ENCODE measurements at places on chromosomes 12 and 14. TPM values are rescaled to one million over a fixed set of nuclear protein-coding genes. Genes with fewer than 3 reads are reported as not detected.

DNA sequence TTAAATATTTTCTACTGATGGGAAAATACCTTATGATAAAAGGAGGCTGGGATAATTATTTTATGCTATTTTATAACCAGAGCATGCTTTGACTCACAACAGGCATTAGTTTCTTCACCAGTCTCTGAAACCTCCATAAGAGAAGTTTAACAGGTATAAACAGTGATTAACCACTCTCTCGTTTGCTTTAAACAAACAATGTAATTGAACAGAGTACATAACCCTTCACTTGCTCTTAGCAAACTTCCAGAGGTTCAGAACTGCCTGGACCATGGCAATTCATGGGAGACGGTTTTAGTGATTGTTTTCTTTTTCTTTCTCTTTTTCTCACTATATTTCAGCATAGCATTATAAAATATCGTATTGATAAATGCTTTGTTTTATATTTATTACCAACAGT lies 35.3 kb downstream of the CFAP251 start:
- DNase-seq, result no peak

The PTPRR gene
- 0.38 TPM for total RNA-seq

- no peak for DNase-seq
Measured at GRCh38 chr14:99280852-99281251, 8.9 kb upstream of the BCL11B start.

DNA sequence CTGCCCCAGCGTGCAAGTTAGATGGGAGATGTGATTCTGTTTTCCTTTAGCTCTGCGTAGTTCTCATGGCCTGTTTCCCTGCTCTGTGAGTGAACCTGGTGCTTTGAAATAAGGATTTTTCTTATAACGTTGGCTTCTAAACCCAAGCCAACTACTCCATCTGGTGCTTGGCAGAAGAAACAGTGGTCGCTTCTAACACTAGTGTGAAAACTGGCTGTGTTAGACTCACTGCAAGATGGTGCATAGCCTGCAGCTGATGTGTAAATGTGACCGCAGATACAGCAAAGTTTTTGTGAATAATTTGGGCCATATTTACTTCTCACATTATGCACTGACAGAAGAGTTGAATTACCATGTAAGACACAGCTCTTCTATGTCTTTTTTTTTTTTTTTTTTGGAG lies 12.2 kb downstream of the GTF2H3 start:
- no peak for DNase-seq

The SMCO2 gene
- total RNA-seq, result 0.71 TPM

GRCh38 chr14:104184911-104185499 lies 46.6 kb downstream of the KIF26A start:
- DNase-seq, result no peak

- no peak for DNase-seq
Measured at GRCh38 chr14:84882830-84883229, 647.1 kb upstream of the FLRT2 start.

DNA sequence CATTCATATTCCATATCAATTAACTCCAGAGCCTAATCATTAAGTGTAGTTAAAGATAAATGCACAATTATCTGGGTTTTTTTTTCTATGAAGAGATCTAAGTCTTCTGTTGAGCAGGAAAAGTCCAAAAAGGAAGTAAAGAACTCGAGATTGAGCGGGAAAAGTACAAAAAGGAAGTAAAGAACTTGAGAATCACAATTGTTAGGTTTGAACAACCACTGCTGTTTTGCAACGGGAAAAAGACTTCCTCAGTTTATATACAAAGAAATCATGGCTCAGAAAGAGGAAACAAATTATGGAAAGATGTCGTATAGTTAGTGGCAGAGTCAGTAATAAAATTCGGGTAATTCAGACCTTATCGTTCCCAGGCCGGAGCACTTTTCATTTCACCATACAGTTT lies 63.3 kb downstream of the PPP1R12A start:
- no peak for DNase-seq

DNA sequence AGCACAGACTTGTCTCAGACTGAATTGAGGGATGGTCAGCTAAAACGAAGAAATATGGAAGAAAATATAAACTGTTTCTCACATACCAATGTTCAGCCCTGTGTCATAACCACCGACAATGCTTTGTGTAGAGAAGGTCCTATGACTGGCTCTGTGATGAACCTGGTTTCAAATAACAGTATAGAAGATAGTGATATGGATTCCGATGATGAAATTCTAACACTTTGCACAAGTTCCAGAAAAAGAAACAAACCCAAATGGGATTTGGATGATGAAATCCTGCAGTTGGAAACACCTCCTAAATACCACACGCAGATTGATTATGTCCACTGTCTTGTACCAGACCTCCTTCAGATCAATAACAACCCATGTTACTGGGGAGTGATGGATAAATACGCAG lies 7.9 kb upstream of the MAPK1IP1L start:
- DNase-seq, result no peak

The NCOR2 gene
- total RNA-seq, result 14.6 TPM

The SLC25A21 gene
- 0.90 TPM for total RNA-seq

GRCh38 chr12:64824130-64824499 lies 332 bp upstream of the TBC1D30 start:
- peak; percentile 7 for DNase-seq

The PLEKHH1 gene
- total RNA-seq, result 2.0 TPM

DNA sequence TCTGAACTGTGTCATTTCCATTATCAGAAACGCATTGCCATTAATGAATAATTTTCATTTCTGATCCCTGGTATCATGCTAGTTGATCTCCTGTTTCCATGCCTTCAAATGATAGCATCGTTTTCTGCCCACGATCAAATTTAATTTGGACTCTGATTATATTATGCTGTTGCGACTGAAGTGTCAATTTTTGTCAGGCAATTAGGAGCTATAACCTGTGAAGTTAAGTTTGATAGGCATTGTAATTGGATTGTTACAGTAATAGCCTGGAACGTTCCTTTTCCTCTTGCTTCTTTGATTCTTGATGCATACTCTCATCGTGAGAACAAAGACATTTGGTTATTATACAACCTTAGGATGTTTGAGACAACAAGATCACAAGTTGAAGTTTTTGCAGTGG lies 356.3 kb downstream of the VRK1 start:
- no peak for DNase-seq

The NTF3 gene
- total RNA-seq, result 0.61 TPM

The TCTN2 gene
- 2.2 TPM for total RNA-seq

The ALDH2 gene
- total RNA-seq, result 33.3 TPM

DNA sequence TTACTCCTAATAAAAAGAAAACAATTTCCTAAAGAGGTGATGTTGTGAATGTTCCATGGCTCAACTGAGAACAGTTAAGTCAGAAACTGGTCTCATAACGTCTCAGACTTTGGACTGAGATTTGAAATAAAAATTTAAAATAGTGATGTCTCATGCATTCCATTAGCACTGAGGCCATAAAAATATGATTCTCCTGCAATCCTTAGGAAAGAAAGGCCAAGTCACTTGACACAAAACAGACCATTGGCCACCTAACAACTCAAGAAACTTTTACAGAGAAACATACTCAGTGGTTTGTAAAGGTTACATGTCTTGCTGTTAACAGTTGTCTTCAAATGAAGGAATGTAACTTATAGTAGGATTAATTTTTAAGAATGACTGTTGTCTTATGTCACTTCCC lies 58.1 kb downstream of the STAB2 start:
- no peak for DNase-seq

GRCh38 chr12:118884226-118884625 lies 97.1 kb upstream of the SRRM4 start:
- no peak for DNase-seq

The RPS6KL1 gene
- total RNA-seq, result 3.4 TPM

GRCh38 chr14:53902307-53902706 lies 54.3 kb downstream of the BMP4 start:
- no peak for DNase-seq

- DNase-seq, result no peak
Measured at GRCh38 chr12:104138797-104139152, 765 bp upstream of the NFYB start.

The AHNAK2 gene
- total RNA-seq, result 0.42 TPM

DNA sequence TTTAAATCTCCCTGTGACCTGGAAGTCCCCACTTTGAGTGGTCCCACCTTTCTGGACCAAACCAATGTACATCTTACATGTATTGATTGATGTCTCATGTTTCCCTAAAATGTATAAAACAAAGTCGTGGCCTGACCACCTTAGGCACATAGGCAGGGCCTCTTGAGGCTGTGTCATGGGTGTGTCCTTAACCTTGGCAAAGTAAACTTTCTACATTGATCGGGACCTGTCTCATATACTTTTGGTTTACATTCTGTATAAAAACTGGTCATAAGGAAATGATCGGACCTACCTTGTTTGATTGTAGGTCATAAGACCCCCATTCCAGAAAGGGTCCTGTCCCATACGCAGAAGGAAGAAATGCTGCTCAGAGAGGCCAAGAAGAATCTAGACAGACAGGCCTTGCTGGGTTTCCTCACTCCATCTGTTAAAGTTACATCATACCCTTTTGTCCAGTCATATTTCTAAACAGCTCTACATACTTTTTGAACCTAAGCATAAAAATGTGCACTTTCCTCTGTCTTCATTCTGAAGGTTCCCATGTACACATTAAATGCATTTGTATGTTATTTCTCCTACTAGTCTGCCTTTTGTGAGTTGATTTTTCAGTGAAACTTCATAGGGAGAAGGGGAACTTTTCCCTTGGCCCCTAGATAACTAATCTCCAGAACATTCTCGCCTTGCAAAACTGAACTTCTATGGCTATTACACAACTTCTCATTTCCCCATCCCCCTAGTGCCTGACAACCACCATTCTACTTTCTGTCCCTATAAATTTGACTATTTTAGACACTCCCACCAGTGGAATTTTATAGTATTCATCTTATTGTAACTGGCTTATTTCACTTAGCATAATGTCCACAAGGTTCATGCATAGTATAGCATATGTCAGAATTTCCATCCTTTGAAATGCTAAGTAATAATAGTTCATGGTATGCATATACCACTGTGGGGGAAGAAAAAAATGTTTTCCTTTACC lies 30.2 kb upstream of the CPM start:
- DNase-seq, result no peak

DNA sequence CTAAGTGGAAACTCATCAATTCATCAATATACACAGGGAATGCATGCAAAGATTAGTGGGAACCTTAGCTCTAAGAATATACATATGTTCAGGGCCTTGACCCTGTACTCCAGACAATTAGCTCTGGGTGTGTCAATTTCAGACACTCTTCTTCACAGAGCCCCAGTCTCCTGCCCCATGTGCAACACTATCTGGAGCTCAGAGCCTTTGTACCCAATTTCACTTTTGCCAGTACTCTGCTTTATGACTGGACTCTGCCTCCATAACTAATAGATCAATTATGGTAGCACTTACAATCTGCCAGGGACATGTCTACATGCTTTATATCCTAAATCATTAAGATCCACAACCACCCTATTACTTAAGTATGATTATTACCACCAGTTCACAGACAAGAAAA lies 152.5 kb upstream of the PLEKHG7 start:
- no peak for DNase-seq

GRCh38 chr14:96630281-96630680 lies 128.1 kb downstream of the PAPOLA start:
- DNase-seq, result no peak

The UNG gene
- total RNA-seq, result 22.3 TPM

DNA sequence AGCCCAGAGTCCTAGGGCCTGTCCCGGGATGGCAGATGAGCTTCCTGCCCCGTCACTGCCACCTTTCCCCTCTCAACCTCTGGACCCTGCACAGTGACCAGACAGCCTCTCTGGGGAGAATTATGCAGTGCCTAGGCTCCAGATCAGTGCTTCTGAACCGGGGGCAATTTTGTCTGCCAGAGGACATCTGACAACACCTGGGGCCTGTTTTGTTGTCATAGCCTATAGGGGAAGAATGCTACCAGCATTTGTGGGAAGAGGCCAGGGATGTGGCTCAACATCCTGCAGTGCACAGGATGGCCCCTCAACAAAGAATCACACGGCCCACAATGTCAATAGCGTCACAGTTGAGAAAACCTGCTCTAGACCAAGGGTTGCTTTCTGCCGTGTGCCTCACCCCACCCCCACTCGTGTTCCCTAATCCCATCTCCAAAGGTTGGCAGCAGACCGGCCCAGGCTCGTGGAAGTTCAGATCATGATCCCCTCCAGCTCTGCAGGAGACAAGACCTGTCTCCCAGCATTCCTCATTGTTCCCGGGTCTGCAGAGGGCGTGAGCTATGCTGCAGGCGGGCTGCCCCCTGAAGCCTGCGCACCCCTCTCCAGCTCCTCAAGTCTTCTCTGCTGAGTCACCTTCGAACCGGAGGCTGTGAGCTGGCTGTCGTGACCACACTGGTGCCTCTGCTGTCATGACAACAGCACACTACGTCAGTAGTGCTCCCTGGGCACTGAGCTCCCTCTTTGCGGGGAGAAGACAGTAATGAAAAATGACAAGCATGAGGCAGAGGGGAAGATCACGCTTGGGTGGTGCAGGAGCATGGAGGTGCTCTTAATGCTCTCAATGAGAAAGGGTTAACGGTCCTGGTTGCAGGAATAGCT lies 2.0 kb upstream of the GAPDH start:
- DNase-seq, result peak; percentile 80

The KLRB1 gene
- 22.6 TPM for total RNA-seq

The DAO gene
- 0.05 TPM for total RNA-seq

DNA sequence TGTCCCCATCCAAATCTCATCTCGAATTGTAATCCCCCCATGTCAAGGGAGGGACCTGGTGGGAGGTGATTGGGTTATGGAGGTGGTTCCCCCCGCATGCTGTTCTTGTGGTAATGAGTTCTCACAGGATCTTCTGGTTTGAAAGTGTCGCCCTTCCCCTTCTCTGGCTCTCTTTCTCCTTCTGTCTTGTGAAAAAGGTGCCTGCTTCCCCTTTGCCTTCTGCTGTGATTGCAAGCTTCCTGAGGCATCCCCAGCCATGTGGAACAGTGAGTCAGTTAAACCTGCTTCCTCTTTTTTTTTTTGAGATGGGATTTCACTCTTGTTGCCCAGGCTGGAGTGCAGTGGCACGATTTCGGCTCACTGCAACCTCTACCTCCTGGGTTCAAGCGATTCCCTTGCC lies 104.0 kb downstream of the CCDC91 start:
- no peak for DNase-seq

- no peak for DNase-seq
Measured at GRCh38 chr14:58825606-58826005, 187.8 kb downstream of the DACT1 start.

The ATP2A2 gene
- total RNA-seq, result 33.8 TPM

DNA sequence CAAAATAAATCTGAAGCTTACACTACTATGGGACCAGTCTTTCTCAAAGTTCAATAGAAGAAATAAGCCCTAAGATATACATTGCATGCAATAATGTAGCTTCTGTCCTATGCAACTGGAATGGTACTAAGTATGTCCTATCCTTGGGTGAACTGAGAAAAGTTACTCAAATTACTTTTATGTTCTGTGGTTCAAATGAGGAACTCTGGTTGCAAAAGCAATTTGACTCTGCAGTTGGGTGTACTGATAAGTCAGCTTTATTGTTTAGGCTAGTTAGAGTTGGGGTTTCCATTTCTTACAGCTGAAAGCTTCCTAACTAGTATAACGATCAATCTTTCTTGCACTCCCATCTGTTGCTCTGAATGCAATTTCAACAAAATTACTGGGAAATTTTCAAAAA lies 29.2 kb downstream of the GPR135 start:
- no peak for DNase-seq

GRCh38 chr14:24398653-24399446 lies at the start of gene NYNRIN:
Gene NYNRIN, plus strand, starts transcription at chr14:24399003. Its CDS starts 244 bp downstream, at chr14:24399247.
- peak; percentile 49 for DNase-seq
